T-helper 2 cell treated with Interferon-gamma antibody and Interleukin-4, amounts not matched to agents 100 ng/mL and 5 ng/mL, for 36 hours (primary cell): ENCODE measurements at places on chromosomes 1 and 21. TPM values are rescaled to one million over a fixed set of nuclear protein-coding genes. Genes with fewer than 3 reads are reported as not detected.

The C1orf141 gene
- not detected in 2 replicates for total RNA-seq

The CHI3L1 gene
- not detected in 2 replicates for total RNA-seq

The XPR1 gene
- total RNA-seq, result 17.9 and 20.1 TPM in 2 replicates

The IRF6 gene
- not detected in 2 replicates for total RNA-seq

The CLDN14 gene
- not detected in 2 replicates for total RNA-seq

The FALEC gene
- total RNA-seq, result not detected in 2 replicates

The GSTM4 gene
- 22.9 and 23.3 TPM in 2 replicates for total RNA-seq

The KRTAP21-2 gene
- not detected in 2 replicates for total RNA-seq

The SELENBP1 gene
- not detected in 2 replicates for total RNA-seq

The FAM72D gene
- 7.7 and 8.5 TPM in 2 replicates for total RNA-seq

The PLEKHG5 gene
- total RNA-seq, result 1.4 TPM in 2 replicates

The TARDBP gene
- total RNA-seq, result 183 and 190 TPM in 2 replicates

The TMEM82 gene
- total RNA-seq, result not detected in 2 replicates

The OLFML3 gene
- total RNA-seq, result 0.11 and 0.14 TPM in 2 replicates
